ENCODE measurements at places on chromosomes 1 and 21.

DNA sequence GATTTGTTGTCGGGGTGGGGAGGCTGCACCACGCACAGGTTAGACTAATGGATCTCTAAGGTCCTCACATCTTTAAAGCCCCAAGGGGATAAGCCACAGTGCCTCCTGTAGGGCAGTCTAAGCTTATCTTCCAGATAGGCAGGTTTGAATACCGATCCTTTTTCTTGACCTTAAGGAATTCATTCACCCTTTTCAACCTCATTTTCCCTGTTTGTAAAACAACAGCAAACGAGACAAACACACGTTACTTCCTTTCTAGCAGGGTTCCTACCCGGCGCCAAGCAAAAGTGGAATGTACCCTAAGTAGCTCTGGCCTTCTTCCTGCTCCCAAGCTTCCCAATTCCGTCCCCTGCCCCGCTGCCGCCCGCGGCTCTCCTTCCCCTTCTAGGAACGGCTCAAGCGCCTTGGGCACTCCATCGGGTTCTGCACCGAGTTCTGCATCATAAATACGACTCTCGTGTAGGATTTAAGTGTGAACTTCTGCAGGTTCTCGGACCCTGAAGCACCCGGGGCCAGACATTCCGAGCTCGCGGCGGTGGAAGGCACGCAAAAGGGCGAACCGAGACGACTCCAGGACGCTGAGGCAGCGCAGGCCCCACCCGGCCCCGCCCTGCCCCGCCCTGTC, 548 bp upstream of the CDC20 start:
- peak; percentile 30 for DNase-seq

DNA sequence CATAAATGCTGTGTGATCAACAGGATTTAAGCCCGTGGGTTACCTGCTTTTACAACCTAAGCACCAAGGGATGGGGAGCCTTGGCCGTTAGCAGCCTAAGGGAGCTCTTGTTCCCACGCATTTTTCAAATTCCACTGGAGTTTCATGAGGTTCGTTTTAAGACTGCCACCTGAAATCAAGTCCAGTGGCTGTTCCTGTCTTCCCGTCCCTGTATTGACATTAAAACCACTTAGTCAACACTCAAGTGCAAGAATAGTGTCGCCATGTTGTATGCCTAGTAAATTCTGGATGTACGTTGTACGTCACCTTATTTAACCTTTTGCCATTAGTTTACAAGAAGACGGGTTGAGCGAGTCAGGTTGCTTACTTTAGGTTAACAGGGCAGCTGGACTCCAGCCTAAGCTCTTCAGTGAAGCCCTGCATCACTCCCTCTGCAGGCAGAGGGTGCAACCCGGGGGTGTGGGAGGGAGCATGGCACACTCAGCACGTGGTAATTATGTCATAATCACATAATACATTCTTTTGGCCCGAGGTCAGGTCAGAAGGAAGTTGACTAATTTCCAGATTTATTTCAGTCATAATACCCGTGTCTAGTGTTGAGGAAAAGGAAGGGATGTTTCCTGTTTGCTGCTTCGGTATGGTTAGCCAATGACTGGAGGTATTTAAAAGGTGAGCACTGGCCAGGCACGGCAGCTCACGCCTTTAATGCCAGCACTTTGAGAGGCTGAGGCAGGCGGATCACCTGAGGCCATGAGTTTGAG, 42.5 kb downstream of the CNST start:
- peak; percentile 79 for DNase-seq

GRCh38 chr1:174194461-174194860, 35.1 kb downstream of the RABGAP1L start:
- no peak for DNase-seq

GRCh38 chr21:39314143-39315027, 953 bp upstream of the BRWD1 start:
- DNase-seq = peak; percentile 66

- no peak for DNase-seq
Observed at GRCh38 chr1:36982709-36983108, 51.6 kb downstream of the GRIK3 start.

GRCh38 chr1:175273376-175274031, 80.9 kb upstream of the KIAA0040 start:
- no peak for DNase-seq

- peak; percentile 30 for DNase-seq
Observed at GRCh38 chr1:164753521-164754077, 194.6 kb downstream of the PBX1 start.

- no peak for DNase-seq
Observed at GRCh38 chr1:27004471-27005165, 8.0 kb downstream of the TENT5B start.

DNA sequence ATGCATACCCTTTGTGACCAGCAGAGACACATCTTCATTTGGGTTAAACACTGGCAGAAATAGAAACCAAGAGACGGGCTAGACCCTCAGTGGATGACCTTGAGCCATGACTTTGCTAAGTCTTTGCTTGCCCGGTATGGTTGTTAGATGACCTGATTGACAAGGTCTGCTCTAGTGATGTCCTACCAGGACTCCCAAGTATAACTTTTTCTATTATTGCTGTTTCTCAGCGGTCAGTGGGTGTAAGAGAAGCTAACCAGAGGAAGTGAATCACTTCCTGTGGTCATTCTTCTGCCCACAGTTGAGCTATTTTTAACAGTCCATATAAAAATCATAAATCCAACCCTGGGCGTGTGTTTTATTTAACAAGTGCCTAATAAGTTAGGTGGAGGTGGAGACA, 126.2 kb upstream of the ETS2 start:
- DNase-seq = peak; percentile 77

- DNase-seq = no peak
Observed at GRCh38 chr1:209650454-209650853, 1.8 kb downstream of the LAMB3 start.

GRCh38 chr1:220921498-220921897, 42.3 kb downstream of the HLX start:
- no peak for DNase-seq

- DNase-seq = peak; percentile 59
Observed at GRCh38 chr1:214280386-214281020, 456 bp upstream of the SMYD2 start.

DNA sequence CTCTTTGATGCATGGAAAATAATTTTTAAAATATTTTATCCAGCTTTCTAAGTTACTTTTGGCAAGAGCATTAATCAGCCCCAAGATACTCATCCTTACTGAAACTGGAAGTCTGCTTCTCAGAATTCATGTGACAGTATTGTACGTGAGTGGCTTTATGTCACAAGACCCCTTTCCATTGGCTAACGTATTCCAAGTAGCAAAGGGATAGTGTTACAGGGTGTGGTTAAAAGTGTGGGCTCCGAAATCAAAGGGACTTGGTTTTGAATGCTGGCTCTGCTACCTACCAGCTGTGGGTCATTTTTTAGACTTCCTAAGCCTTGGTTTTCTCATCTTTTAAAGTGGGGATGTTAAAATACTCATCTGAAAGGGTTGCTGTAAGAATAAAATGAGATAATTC, 91.7 kb downstream of the RHOU start:
- no peak for DNase-seq

DNA sequence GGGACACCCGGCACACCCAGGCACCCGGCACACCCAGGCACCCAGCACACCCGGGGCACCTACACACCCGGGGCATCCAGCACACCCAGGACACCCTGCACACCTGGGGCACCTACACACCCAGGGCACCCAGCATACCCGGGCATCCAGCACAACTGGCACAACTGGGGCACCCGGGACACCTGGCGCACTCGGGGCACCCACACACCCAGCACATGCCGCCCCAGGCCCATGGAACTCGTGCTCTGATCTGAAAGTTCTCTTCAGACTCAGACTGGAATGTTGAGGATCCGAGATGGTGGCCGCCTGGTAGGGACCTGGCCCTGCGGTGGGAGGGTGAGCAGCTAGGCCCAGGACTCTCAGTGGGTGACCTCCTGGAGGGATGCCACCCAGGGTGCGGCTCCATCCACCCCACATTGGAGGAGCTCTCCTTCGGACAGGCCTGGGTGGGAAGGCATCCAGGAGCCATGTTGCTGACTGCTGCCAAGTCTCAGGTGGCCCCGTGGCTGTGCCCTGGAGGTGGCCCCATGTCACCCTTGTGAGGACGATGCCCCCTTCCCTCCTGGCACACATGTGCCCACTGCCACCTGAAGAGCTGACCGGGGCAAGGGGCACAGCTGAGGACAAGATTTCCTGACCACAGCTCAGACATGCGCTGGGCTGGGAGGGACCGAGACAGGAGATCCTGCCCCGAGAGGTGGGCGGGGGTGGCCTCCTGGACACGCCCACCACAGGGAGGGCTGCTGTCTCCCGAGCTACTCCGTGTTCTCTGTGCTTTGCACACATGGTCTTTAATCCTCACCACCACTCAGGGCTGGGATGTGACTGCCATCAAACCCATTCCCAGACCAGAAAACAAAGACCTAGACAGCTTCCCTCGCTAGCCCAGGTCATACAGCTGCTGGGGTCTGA, 37.0 kb downstream of the UBE2G2 start:
- no peak for DNase-seq

DNA sequence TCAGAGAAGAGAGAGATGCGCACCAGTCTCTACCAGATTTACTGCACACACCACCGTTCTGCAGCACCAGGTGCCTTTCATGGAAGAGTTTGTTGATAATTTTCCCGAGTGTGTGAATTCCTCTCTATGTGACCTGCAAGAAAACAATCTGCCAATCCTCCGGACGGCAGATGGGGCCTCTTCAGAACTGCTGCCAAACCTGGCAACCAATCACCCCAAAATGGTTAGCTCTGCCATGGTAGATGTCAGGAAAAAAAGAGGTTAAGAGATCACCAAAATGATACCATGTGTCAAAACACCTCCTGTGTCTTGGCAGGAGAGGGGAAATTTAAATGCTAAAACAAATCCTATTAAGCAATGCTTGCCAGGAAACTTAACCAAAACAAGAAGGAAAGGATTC, 96.5 kb downstream of the DAB1 start:
- DNase-seq = no peak

GRCh38 chr1:7962014-7962335, 464 bp downstream of the PARK7 start:
- DNase-seq = no peak

DNA sequence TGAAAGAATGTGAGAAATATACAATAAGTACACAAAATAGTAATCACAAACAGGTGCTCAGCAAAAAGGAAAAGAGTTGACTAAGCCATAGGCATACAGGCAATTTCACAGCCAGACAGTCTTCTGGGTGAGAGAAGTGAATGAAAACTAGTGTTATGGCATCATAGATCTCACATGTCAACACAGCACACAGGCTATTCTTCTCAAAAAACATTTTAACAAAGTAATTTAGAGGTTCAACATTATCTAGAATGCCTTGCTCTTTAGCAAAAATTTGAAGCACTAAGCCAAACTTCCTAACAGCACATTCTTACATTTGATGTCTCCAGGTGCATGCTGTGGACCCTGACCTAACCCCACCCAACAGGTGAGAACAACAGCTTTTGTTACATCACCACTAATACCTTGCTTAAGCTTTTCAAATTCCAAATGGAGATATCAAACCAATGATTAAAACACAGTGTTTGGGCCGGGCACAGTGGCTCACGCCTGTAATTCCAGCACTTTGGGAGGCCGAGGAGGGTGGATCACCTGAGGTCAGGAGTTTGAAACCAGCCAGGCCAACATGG, 30.5 kb downstream of the OTUD7B start:
- no peak for DNase-seq

DNA sequence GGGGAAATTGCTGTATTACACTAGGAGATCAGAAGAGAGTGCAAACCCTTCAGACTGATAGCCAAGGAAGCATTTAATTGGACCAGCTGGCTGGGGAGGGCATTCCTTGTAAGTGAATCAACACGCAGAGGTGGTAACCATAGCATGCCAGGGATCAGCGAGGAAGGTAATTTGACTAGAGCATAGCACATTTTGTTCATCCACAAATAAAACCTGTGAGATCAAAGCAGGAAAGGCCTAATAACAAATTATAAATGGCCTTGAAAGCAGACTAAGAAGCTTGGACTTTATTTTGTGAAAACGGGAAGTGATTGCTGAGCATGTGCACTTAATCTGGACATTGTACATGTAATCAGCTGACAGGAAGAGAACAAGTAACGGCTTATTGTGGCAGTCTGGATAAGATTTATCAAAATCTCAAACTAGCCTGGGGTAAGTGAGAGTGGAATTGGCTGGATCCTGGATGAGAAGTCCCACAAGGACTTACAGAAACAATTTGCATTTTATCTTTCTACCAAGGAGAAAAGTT, 11.7 kb upstream of the CD55 start:
- DNase-seq = peak; percentile 57

- no peak for DNase-seq
Observed at GRCh38 chr1:178143730-178144690, 50.1 kb downstream of the RASAL2 start.

DNA sequence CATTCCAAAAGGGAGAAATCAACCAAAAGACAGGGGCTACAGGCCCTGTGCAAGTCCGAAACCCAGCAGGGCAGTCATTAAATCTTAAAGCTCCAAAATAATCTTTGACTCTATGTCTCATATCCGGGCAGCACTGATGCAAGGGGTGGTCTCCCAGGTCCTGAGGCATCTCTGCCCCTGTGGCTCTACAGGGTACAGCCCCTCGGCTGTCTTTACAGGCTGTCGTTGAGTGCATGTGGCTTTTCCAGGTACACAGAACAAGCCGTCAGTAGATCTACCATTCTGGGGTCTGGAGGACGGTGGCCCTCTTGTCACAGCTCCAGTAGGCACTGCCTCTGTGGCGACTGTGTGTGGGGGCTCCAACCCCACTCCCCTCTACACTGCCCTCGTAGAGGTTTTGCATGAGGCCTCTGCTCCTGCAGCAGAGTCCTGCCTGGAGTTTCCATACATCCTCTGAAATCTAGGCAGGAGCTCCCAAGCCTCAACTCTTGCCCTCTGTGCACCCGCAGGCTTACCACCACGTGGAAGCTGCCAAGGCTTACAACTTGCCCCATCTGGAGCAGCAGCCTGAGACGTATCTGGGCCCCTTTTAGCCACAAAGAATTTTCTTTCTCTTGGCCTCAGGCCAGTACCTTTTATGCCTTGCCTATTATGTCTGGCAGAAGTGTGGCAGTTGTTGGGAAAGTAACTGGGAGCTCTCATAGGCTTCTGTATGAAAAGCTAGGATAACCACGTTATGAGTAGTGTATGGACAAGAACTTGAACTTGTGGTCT, 52.5 kb downstream of the POU2F1 start:
- DNase-seq = peak; percentile 9

GRCh38 chr1:56898879-56899278, 44.3 kb downstream of the C8A start:
- no peak for DNase-seq

- DNase-seq = peak; percentile 17
Observed at GRCh38 chr1:98119796-98120195, 199.0 kb upstream of the DPYD start.

- no peak for DNase-seq
Observed at GRCh38 chr1:27100335-27101053, 54.4 kb downstream of the SLC9A1 start.

DNA sequence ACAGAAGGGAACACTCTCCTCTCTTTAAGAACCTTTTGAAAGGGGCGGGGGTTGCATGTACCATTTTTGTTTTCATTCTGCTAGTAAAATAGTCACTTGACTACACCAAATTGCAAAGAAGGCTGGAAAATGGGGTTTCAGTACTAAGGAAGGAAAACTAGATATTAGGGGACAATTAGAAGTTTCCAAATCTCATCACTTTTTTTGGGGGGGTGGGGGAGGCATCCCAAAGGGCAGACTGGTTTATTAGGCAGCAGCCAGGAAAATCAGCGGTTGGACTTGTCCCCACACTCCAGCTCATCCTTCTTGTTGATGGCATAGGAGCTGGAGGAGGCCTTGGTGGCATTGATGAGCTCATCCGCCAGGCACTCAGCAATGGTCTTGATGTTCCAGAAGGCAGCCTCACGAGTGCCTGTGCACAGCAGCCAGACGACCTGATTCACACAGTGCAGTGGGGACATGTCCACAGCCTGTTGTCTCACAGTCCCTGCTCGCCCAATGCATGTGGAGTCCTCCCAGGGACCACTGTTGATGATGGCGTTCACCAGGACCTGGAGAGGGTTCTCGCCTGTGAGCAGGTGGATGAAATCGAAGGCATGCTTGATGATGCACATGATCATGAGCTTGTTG, 1.7 kb upstream of the TMEM50B start:
- no peak for DNase-seq

Measured in AG20443 (cell line).